ENCODE measurements at places on chromosomes 4 and X. TPM values are rescaled to one million over a fixed set of nuclear protein-coding genes. Genes with fewer than 3 reads are reported as not detected.

UGT2B10 gene
- total RNA-seq: not detected

GRCh38 chr4:15343000-15343399 is 84.8 kb upstream of the C1QTNF7 start:
- DNase-seq: no peak

P2RY10 gene
- total RNA-seq: not detected

GYPB gene
- total RNA-seq: not detected

GRCh38 chrX:41739871-41740270 is 15.9 kb downstream of the GPR82 start:
- no peak for DNase-seq

HHIP gene
- total RNA-seq: not detected

DNA sequence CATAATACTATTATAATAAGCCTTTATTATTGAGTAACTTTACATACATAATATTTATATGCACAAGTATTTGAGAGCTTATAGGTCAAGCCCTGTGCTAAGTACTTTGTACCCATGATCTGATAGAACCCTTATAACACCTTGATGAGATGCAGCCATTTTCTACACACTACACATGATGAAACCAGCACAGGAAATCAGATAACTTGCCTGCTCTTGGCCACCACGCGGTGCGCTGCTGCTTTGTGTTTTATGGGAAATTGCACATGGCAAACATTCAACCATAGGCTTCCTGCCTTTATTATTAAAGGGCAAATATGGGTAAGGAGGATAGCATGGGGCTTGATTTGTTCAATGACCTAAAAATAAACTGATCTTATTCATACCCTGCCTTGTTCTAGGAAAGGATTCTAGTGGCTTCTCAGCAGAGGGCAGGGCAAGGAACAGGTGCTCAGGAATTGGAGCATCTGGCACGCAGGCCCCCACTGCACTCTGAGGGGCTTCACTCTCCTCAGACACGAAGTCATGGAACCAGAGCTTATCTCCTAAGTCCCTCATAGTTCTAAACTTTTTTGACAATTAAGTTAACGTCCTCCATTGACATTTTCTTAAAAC is 31.6 kb upstream of the NAP1L5 start:
- DNase-seq: no peak

MEPE gene
- total RNA-seq: not detected

DNA sequence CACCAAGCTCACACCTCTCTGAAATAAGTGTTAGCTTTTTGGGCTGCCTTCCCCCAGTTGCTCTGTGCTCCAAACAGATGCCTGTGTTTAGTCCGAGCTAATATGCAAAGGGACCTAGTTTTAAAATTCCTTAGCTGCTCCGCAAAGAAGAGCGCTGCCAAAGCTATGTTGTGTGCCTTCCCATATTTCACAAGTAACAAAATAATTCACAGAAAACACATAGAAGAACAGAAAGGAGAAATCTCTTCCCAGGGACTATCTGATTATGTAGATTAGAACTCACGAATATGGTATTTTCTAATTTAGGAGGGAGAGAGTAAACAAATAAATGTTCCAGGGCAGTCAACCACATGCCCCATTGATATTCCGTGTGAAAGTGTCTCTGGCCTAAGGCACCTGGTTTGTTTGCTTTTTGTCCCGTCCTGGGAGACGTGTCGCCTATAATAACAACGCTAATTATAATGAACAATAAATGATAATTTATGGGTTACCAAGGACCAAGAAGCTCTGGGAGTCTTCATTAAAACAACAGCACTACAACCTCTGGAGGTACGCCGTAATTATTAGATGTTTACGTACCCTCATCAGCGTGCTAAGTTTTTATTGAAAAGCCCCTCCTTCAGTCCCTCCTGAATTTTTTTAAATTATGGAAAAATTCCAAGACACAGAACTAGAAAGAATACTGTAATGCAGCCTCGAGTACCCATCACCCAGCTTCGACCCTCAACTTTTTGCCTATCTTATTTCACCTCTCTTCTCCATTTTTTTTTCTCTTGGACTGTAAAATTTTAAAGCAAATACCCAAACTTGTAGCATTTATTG is 1.2 kb upstream of the CCNG2 start:
- no peak for DNase-seq

Measured in bronchial epithelial cell (primary cell).